RPMI8226 (cell line): ENCODE measurements at places on chromosomes 16 and 17.

DNA sequence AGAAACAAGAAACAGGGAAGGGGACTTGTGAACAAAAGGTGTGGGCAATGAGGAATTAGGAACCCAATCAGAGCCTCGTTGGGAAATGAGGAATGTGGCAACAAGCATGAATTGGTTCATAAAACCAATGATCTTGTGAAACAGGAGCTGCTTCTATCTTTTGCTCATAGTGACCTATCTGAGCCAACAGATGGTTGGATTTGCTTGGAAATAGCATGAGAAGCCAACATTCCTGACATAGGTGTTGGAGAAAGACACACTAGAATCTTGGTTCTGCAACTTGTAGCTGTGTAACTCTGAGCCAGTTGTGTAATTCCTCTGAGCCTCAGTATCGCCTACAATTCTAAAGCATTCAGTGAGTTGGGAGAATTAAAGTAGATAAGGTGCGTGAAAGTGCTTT lies 251.9 kb upstream of the AXIN2 start:
- no peak for DNase-seq

DNA sequence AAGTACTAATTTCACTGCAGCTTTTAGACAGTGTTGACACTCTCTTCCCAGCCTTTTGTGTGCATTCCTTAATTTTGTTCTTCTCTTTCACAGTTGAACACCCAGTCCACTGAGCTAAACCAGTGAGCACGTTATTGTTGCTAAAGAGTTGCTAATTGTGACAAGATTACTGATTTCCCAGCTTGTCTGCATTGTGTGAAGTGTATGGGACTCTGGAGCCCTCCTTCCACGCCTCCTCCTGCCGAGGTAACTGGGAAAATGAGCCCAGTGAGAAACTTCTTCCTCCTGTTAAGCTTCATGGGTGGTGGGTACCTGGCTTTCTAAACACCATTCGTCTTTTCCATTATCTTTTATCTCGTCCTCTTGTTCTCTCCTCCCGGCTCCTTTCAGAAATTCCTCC lies 29.8 kb upstream of the DNAH17 start:
- no peak for DNase-seq

DNA sequence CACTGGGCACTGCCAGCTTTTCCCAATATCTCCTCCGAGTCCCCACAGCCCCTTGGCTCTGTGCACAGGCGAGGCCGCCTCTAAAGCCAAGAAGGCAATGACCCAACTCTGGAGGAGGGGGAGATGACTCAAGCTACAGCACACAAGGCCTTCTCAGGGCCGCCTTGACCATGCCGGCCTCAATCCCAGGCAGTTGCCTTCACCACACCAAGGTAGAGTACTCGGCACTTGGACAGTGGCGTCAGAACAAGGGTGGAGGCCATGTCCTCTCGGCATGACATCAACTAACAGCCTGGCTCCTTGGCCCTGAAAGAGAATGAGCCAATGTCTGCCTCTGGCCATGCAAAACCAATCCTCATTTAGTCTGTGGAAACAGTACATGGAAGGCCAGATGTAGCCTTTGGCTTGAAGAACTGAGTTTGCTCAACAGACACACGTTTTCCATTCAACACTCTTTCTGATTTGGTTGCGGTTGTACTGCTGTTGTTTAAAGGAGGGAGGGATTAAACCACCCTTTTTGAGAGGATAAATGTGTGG lies 139.6 kb downstream of the XYLT1 start:
- DNase-seq: no peak

DNA sequence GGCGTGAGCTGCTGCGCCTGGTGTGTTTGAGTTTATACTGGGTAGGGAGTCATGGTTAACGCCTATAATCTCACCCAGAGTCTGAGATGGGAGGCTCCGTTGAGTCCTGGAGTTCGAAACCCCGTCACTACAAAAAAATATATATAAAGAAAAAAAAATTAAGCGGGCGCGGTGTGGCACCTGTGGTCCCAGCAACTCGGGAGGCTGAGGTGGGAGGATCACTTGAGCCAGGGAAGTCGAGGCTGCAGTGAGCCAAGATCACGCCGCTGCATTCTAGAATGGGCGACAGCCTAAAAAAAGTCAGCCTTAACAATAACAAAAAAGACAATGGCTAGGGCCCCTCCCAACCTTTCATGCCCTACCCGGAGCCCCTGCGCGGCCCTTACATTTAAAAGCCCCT lies 17.2 kb upstream of the PRR14 start:
- no peak for DNase-seq

- no peak for DNase-seq
Observed at GRCh38 chr17:57424777-57425188, 168.5 kb downstream of the MSI2 start.

GRCh38 chr17:20289984-20290383 lies 177.4 kb downstream of the LGALS9B start:
- DNase-seq: no peak

DNA sequence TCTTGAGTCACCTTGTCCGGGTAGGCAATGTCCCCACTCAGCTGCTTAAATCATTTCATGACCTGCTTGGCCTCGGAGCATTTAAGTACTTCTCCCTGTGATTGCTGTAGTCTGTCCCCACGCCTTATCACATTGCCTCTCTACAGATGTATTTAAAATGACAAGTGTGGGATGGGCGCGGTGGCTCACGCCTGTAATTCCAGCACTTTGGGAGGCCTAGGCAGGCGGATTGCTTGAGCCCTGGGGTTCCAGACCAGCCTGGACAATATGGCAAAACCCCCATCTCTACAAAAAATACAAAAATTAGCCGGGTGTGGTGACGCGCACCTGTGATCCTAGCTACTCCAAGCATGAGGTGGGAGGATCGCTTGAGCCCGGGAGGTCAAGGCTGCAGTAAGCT lies 1.3 kb upstream of the GJC1 start:
- no peak for DNase-seq

GRCh38 chr17:41717408-41718286 lies 5.5 kb downstream of the GAST start:
- DNase-seq: peak; percentile 55

DNA sequence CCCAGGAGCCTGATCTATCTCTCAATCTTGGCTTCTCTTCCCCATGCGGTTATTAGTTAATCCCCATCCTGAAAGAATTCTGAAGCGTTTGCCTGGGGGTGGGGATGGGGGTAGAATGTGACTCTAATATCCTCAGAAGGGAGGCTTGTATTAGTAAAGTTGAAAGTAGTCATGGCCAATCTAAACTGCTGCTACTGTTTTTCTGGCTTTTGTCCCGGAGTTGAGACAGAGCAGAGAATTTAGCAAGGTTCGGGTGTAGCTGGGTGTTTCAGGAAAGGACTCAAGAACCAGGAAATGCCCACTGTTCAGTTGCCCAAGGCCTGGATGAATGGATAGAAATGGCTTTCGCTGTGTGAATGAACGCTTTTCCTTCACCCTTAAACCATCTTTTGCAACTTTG lies 17.6 kb upstream of the ITGAM start:
- DNase-seq: no peak

- DNase-seq: no peak
Observed at GRCh38 chr17:17032131-17032692, 10.0 kb upstream of the MPRIP start.

- no peak for DNase-seq
Observed at GRCh38 chr17:76268991-76269981, 4.1 kb downstream of the UBALD2 start.

GRCh38 chr17:75511610-75512575 lies 3.4 kb downstream of the CASKIN2 start:
- DNase-seq: no peak

DNA sequence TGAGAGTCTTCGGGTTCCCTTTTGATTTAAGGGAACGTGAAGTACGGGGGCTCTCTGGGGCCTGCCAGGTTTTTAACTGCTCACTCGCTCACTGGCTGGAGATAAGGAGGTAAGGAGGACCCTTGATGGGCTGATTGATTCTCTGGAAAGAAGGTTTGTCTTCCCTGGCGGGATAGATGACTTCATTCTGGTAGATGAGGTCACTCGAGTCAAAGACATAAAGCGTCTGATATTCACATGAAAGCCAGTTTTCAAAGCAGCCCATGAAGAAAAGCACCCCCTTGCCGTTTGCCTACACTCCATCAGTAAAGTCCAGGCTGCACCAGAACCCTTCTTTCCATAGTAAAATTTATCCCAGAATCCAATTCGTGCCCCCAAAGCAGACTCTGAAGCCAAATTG lies 233.7 kb upstream of the IRX5 start:
- no peak for DNase-seq

DNA sequence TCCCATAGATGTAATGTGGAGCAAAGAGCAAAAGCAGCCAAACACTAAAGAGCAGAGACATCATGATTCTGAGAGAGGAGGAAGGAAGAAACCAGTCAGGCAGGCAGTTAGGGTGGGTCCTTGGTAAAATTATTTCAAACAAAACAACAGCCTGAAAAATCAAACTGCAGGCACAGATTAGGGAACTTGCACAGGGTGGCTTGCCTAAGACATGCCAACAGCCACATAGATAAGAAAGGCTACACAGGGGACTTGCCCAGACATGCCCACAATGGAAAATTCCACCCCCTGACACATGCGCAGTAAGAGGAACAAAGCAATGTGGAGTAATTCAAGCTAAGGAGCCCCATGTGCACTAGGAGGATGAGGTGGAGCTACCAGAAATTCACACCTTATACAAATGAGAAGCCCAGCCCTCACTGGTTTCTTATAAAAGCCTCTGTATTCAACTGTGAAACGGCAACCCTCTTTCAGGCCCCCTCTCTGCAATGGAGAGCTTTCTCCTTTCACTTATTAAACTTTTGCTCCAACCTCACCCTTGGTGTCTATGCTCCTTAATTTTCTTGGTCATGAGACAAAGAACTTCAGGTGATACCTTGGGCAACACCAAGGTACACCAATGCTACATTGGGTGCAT lies 7.3 kb upstream of the GAS7 start:
- peak; percentile 15 for DNase-seq
